ENCODE measurements at places on chromosomes 1 and 21. TPM values are rescaled to one million over a fixed set of nuclear protein-coding genes. Genes with fewer than 3 reads are reported as not detected.
A peak's percentile ranks its signal among the peaks of the same experiment; 100 is the strongest.

GRCh38 chr1:242784084-242784483, 259.6 kb upstream of the PLD5 start:
- DNase-seq = no peak

DNA sequence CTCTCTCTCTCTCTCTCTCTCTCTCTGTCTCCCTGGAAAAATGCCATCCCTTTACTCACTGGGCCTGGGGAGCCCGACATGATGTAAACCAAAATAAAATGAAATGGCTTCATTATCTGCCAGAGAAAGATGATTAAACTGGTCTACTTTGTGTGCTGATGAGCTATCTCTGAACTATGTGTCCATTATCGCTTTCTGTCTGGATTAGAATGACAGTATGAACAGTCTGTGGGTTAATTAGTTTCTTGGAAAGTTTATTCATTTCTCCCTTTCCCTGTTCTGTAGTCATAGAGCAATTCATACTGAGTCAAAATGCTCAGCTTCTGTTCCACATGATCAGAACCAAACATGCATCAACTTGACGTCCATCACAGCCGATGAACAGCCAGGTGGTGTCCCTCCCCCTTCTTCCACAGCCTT, 72.4 kb upstream of the KCND3 start:
- no peak for DNase-seq

DNA sequence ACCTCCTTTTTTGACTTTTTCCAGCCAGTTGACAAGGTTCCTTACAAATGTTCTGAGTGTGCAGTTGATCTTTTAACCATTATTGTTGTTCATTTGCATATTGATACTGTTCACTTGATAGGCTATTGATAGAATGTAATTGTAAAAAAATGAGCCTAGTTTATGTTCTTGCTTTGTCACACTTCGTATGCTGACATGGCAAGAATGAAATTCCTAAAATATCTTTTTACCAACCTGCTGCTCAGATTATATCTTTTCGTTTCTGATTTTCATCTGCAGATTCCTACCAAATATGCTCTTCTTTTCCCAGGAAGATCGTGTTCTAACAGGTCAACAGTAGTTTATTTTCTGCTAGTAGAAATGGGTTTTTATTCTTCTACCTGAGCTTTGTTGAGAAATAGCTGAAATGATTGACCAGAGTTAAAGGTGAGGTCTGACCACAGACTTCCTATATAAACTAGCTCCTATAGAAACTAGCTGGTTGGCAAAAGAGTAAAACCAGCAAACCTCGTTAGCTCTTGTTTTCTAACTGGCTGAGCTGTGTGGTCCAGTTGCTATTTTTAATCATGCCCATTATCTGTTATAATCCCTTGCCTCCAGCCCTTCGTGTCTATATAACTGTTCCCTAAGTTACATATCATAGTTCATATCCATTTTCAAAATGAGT, 174.8 kb downstream of the HS2ST1 start:
- DNase-seq = no peak

Gene CACHD1
- total RNA-seq = 6.2 TPM

Gene KCNE1
- not detected for total RNA-seq

GRCh38 chr1:119002028-119002686, 14.0 kb upstream of the TBX15 start:
- no peak for DNase-seq

GRCh38 chr1:4022715-4023114, 122.6 kb upstream of the C1orf174 start:
- no peak for DNase-seq

Gene TP73
- not detected for total RNA-seq

- DNase-seq = no peak
Measured at GRCh38 chr1:168806952-168807351, 77.9 kb upstream of the DPT start.

GRCh38 chr1:201320168-201320788, 37.0 kb downstream of the PKP1 start:
- no peak for DNase-seq

DNA sequence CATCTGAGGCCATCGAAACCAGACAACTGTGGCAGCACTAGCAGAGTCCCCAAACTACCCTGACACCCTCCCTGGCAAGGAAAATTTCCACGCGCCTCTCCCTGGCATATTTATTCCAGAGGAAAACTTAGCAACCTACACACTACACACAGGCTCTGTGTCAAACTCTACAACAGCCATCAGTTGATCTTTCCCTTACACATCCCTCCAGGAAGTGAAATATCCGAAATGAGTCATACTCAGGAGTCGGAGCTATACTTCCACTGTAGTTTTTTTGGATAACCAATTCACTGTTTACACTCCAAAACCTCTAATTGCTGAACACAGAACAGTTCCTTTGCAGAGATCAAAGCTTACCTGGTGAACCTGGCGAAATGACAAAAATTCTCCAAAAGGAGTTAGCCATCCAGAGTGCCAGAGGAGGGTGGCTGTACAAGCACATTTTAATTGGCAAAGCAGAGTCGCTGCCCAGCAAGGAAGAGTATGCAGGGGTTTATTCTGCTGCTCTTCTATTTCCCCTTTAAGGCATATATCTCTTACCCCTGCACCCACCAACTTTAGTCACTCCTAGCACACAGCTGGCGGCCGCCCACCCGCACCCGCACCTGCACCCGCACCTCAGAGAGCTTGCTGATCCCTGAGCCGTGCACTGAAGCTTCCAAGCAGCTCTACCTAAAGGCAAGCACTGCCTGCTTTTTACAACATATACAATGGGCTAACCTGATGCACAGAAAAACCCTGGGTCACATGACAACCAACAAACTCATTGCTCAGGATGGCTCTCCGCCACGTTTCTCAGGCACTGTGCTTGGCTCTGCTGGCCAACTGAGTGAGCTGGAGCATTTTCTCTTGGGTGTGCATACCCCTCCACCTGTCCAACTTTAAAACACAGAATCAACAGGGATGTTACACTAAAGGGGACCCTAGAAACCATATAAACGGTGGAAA, 54.9 kb downstream of the CAPZB start:
- DNase-seq = no peak

DNA sequence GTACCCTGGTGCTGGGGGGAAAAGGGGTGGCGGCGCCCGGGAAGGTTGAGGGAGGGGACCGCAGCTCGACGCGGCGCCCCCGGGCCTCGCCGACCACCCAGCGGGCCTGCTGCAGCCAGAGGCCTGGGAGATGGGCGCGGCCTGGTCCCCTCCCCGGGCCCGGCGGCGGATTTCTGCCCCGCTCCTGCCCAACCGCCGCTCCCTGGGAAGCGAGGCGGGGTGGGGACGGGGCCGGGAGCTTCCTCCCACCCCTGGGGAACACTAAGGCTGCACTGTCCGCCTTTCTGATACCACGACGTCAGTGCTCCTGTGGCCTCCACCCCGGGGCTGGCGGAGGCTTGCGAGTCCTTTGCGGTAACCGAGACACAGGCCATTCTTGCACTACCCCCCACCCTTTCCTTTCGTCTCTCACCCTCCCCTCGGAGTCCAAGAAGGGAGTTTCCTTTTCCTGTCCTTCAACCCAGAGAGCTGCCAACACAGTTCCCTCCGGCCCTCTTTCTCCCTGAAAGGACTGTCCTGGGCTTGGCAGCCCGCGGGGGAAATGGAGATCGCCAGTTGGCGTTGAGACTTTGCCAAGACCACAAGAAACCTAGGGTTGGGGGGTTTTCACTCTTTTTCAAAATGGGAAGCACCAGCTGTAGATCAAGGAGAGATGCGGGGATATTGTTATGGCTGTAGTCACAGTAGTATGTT, 742 bp downstream of the SH3GLB1 start:
- peak; percentile 60 for DNase-seq

GRCh38 chr1:27689423-27690173, 17.6 kb upstream of the IFI6 start:
- DNase-seq = no peak

DNA sequence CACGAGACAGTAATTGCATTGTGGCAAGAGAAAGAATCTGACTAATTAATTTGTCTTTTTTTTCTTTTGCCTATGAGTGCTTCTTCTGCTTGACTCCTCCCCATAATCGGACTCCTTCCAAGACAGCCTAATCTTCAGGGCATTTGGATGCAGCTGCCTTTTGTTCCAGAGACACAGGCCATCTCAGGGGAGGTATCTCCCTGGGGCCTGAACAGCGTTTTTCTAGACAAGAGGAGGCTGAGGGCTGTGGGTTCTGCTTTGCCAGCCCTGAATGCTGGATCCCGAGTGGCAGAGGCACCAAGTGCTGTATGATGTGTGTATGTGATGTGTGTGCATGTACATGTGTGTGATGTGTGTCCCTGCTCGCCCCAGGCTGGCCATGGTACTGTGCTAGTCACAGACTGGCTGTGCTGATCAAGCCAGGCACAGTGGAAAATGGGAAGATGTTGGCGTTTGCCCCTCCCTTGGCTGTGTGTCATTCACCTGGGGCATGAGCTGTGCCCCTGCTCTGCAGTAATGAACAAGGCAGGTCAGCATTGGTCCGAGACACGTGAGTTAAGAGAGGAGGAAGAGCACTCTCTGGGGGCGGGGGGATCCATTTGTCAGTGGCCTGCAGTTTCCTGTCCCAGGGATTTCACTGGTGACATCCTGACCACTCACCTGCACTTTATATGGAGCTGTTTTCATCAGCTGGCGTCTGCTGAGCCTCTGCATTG, 77.2 kb downstream of the ADARB1 start:
- peak; percentile 8 for DNase-seq

Gene OPTC
- not detected for total RNA-seq

GRCh38 chr1:231612393-231613089, 14.0 kb upstream of the DISC1 start:
- DNase-seq = peak; percentile 67

DNA sequence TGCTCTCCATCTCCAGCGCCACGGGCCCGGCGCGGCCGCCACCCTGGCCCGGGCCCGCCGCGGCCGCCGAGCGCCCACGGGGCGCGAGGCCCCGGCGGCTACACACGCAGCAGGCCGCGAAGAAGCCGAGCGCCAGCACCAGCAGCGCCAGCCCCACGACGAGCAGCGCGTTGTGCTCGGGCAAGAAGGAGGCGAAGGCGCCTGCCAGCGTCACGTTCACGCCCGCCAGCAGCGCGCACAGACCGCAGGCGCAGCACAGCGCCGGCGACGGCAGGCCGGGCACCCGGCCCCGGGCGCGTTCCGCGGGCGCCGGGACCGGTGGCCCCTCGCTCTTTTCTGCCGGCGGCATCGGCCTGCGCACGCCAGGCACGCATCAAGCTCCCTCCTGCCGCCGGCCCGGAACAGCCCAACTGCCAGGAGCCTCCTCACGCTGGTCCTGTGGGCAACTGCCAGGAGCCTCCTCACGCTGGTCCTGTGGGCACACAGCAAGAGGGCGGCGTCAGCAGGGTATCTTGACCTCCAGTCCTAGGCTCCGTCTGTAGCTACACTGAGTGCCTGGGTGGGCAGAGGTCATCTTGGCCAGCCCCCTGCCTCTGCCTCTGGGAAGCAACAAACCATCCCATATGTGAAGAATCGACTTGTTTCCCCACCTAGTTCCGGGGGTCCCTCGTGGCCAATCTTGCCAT, 18.1 kb downstream of the KNCN start:
- DNase-seq = peak; percentile 20

GRCh38 chr21:38409907-38410306, 88.4 kb downstream of the ERG start:
- no peak for DNase-seq

- no peak for DNase-seq
Measured at GRCh38 chr21:15896501-15896900, 166.7 kb downstream of the USP25 start.

Measured in CD4-positive, alpha-beta T cell (primary cell).